ENCODE measurements at places on chromosomes 7 and 10.

DNA sequence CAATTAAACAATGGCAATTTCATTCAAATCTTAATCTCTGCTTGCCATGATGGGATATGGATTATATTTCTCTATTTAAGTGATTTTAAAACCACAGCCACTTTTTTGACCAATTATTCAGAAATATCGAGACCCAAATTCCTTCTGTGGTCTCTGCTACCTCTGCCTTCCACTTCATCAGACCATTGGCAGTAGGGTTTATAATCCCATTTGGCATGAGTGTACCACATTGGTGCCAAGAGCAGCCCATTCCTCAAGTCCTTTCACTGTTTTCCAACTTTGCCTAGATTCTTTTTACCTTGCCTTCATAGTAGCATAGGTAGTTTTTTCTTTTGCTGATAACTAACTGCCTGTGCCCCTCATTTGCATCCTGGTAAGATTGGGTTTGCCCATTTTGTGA is 319.9 kb downstream of the ARL4A start:
- DNase-seq, result no peak

DNA sequence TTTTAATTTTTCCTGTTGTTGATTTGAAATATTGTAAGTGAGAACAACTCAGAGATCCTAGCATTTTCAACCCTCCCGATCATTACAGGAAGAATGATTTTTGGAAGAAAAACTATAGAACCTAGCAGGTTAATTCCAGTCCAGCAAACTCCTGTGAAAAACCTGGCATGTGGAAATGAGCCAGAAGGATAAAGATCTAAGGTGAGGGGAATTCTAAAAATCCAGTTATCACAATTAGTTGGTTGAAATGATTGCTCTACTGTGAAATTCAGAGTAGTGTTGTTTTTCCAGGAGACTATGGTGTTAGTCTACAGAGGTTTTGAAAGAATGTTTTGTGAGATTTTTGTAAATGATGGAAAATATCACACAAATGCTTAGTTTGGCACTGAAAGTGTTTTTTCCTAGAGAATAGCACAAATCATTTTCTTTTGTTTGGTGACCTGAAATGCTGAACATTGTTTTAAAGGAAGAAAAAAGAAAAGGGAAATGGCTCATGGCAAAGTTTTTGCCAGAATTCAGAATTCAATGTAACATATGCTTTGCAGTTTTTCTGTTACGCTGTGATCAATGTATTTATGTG is 152.4 kb upstream of the SLC26A5 start:
- no peak for DNase-seq

DNA sequence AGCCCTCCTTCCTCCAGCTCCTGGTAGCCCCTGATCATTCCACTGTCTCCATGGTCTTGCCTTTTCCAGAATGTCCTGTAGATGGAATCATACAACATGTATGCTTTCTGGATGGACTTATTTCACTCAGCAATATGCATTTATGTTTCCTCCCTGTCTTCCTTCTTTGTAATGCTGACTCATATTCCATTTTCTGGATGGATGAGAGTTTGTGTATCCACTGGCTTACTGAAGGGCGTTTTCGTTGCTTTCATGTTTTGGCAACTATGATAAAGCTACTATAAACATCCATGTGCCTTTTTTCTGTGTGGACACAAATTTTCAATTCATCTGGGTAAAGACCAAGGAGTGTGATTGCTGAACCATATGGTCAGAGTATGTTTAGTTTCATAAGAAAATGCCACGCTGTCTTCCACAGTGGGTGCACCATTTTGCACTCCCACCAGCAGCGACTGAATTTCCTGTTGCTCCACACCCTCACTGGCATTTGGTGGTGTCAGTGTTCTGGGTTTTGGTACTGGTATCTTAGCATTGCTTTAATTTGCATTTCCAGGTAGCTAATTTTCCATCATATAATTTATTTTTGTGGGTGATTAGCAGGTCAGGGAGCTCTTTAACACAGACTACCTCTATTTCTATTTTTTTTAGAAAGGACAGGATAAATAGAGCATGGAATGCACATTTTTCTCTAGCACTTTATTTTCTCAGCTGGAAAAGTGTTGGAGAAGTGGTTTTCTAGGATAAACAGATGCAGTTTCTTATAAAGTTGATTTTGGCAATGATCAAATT is 252.2 kb downstream of the WDR37 start:
- no peak for DNase-seq

DNA sequence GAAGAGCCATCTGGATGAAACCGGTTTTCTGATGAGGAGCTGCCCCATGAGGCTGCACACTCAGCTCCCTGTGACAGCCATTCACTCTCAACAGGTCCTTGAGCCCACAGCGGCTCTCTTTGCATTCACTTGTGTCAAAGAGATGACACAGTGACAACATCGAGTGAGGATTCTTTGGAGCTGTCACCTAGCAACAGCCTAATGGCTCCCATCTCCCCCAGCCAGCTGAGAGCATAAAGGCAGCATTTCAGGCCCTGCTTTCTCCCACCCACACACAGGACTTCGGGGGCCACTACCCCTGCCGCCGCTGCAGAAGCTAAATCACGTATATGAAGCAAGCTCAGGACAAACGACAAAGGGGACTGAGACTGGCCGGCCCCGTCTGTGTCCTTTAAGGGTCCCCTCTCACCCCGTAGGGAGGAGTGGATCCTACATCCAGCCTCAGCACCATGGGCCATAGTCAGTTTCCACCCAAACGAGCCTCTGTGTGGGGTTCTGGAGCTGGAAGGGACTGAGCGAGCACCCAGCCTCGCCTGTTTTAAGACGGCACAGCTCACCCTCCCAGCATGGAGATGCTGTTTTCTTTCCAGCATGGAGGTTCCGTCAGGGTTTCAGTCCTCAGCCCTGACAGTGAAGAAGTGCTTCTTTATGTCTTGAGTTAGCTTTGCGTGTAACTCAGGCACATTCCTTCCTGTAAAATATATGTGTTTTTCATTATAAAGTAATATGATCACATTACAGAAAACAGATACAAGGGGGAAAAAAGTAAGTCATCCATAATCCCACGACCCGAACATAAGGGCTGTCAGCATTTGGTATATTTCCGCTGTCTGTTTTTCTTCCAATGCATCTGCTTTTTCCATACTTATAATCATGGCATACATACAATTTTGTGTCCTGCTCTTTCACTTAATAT is 4.9 kb downstream of the CPA4 start:
- peak; percentile 59 for DNase-seq

GRCh38 chr10:88528806-88529570 is 54.1 kb downstream of the RNLS start:
- no peak for DNase-seq

GRCh38 chr7:31720366-31720765 is 33.4 kb downstream of the PPP1R17 start:
- DNase-seq, result no peak

DNA sequence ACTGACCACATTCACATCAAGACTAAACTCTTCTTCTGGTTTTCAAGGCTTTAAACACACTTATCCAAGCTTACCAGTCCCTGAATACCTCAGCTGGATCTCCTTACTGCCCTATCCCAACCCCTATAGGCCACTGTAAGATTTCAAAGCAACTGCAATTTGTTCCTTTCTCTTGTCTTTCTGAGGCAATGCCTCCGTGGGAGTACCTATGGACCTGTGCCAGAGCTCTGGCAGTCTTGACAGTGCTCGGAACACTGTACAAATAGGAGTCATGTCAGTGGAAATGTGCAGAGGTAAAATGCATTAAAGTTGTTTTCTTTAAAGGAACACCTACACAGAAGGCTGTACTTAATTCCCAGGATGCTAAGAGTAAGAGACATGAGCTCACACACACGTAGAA is 124.7 kb downstream of the CNOT4 start:
- no peak for DNase-seq

GRCh38 chr10:80252296-80252887 is 37.1 kb downstream of the MAT1A start:
- no peak for DNase-seq

- peak; percentile 25 for DNase-seq
These were observed 80.1 kb downstream of the THSD7A start for GRCh38 chr7:11751807-11752389.

All from retina (tissue), 1 donor.